Naive B cell (primary cell): ENCODE measurements at places on chromosomes 1 and 21.

GRCh38 chr1:1758059-1758621, 20.1 kb downstream of the NADK start:
- DNase-seq = no peak

DNA sequence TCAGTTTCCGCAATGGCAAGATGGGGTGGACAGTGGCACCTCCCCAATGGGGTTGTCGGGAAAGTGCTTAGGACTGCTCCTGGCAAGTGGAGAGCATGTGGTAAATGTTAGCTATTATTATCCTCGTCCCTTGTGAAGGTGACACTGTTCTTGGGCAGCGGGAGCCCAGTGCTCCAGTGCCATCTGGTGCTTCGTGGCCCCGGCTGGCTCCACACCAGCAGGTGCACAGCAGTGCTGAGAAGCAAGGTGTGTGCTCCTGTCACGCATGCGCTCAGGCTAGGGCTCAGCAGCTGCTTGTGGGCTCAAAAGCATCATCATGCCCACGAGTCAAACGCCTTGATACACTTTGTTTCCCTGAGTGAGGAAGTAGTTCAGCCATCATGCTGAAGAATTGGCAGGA, 24.9 kb upstream of the KCNC4 start:
- no peak for DNase-seq

- DNase-seq = no peak
These were observed 151.7 kb downstream of the SEC16B start for GRCh38 chr1:177817937-177818875.

DNA sequence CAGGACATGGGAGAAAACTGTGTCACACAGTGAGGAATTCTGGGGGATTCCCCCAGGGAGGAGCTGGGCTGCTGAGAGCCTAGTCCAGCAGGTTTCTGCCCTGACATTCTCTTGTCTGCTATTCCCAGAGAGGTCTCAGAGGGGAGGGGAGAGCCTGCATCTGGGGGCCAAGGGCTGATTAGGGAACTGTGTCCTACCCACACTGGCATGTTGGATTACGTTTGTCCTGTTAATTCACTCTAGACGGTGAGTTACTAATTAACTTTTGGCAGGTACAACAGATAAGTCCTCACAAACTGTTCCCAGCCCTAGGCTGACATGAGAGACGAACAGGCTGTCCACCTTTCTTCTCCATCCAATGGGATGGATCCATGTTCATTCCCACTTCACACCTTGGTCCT, 2.6 kb upstream of the SH3BGRL3 start:
- DNase-seq = no peak

GRCh38 chr1:157566484-157567300, 14.4 kb upstream of the FCRL5 start:
- peak; percentile 72 for DNase-seq

- DNase-seq = no peak
These were observed 45.9 kb downstream of the COQ8A start for GRCh38 chr1:226985839-226986463.

GRCh38 chr1:21165646-21166045, 11.1 kb downstream of the EIF4G3 start:
- DNase-seq = peak; percentile 7

GRCh38 chr1:5664081-5664768, 328.0 kb downstream of the NPHP4 start:
- DNase-seq = no peak

GRCh38 chr1:105608713-105609112, 1447.8 kb upstream of the PRMT6 start:
- no peak for DNase-seq

DNA sequence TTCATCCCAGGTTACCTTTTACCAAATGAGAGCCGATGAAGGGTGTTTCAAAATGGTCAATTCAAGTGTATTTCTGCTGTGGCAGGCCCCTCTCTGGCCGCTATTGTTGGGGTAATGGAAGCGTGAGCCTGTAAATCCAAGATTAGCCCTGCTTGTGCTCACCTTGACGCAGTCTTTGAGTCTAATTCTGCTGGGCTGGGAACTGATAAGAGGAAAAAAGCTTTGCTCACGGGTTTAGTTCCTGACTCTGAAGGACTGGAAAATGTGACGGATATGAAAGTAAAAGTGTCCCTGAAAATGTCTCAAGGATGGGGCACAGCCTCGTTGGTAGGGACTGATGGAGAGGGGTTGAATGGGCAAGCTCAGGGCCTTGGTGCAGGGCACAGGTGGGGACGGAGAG, 125.9 kb upstream of the GALNT2 start:
- no peak for DNase-seq

- no peak for DNase-seq
These were observed 2.4 kb downstream of the NTRK1 start for GRCh38 chr1:156862997-156863599.

DNA sequence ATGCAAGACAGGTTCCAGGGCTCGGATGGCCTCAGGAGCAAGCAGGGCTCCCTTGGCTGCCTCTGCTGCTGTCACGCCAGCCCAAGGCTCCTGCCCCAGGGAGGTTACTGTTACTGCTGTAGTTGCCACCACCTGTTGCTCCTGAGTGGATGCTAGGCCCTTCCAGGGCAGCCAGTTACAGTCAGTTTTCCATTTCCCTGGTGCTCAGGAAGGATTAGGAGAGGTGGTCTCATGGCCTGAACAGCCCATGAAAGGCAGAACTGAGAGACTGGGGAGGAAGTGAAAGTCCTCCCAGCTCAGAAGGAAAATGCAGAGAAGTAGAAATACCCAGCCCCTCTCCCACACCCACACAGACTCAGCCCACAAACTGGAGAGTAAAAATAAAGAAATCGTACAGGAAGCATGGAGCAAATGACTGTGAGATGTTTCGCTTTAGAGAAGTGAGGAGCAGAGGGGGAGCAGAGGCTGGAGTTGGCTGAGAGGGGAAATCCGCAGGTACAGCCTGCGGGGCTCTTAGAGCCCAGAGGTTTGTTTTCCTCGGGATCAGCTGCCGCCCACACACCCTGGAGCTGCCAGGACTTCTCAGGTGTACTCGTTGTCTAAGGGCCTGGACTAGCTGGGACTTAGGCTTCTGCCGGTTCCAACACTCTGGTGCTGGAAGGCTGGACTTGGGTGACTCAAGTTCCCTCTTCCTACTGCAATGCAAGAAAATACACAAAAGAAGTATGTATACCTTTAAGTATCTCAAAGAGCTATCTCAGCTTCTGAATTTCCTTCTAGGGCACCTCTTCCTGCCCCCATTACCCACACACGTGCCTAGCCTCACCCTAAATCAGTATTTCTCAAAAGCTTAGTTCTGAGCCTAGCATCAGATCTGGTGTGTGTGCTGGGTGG, 2.3 kb downstream of the IL6R start:
- peak; percentile 67 for DNase-seq

- no peak for DNase-seq
These were observed 23.5 kb upstream of the C1QA start for GRCh38 chr1:22612671-22613571.

DNA sequence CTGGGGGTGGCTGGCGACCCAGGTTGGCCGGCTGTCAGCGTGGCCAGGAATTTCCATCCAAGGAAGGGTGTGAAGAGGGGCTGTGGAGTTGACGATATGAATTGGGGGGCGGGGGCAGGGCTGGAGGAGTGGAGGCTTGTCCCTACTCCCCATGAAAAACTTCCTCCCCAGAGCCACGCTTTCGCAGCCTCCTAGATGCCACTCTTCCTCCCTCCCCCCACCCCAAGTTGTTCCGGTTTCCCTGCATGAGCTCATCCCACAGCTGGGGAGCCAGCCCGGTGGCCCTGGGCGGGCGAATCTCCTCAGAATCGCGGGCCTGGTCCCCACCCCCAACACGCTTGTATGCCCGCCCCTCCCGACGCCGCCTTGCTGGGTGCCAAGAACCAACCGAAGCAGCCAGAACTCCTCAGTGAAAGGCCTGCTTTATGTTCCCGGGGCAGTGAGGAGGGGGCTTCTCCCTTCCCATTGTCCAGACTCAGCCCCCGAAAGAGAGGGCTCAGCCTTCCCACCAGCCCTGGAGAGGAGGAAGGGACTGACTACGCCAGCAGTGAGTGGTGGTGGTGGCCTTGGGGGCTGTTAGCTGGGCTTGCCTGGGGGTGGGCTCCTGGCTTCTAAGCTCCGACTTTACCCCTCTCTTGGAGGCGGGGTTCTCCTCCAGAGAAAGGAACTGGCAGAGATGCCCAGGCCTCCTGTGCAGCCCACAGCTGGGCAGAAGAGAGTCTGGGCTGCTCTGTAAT, 1.8 kb upstream of the CSMD2 start:
- DNase-seq = no peak

GRCh38 chr1:227949954-227950734, 2.4 kb upstream of the WNT9A start:
- DNase-seq = no peak

DNA sequence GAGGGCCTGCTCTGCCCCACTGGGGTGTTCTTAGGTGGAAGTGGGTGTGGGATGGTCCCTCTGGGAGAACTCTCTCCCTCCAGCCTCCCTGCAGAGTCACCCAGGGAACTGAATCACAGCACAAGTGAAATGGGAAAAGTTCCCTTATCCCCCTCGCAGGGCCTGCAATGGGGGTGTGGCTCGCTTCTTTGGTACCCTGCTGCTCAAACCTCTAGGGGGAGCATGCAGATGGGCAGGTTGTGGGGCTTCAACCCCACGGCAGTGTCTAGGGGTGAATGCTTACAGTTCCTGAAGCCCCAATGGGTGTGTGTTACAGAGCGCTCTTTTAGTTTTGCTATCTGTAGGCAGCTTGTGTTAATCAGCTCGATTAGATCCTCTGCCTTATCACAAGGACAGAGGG, 59.0 kb upstream of the TINAGL1 start:
- no peak for DNase-seq

GRCh38 chr1:24981631-24982005, 51.5 kb upstream of the RUNX3 start:
- no peak for DNase-seq

DNA sequence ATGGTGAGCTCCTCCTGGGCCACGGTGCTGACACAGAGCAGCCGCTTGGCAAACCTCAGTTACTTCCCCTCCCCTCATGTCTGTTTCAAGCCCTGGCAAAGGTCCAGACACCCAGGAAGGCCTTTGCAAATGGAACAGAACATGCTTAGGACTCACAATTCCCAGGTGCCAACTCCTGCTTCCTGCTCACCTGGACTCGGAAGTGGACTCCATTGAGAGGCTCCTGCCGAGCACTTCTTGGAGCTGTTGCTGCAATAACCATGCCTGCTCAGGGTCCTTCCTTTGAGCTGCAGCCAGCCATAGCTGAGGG, 10.7 kb downstream of the DCST2 start:
- DNase-seq = no peak

DNA sequence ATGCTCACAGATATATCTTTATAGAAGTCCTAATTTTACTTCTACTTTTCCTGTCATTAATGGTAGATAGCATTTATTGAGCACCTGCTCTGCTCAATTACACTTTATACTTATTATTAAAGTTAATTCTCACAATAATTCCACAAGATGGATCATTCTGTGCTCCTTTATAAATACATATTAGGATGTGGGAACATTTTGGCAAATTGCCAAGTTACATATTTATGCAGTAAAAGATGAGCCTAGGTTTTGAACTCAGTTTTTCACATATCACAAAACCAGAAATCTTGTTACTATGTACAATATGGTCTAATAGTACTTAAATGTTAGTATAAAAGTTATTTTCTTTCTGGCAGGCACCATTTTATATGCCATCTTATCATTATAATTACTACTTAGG, 895.0 kb upstream of the B3GALT2 start:
- no peak for DNase-seq

DNA sequence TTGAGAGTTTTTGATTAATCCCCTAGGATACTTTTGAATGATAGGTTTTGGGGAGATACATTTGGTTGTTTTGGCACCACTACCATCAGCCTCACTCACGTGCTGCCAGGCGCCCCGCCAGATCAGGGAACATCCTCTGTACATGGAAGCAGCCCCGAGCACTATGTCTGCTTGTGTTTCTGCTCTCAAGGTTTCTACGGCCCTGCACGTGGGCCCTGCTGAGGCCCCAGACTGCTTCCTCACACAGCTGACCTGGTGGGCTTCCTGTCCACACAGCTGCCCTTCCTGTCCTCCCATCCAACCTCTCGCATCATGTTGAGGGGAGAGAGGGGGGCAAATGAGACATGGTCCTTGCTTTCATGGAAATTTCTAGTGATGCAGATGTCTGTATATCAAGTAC, 20.0 kb downstream of the ADARB1 start:
- DNase-seq = no peak

DNA sequence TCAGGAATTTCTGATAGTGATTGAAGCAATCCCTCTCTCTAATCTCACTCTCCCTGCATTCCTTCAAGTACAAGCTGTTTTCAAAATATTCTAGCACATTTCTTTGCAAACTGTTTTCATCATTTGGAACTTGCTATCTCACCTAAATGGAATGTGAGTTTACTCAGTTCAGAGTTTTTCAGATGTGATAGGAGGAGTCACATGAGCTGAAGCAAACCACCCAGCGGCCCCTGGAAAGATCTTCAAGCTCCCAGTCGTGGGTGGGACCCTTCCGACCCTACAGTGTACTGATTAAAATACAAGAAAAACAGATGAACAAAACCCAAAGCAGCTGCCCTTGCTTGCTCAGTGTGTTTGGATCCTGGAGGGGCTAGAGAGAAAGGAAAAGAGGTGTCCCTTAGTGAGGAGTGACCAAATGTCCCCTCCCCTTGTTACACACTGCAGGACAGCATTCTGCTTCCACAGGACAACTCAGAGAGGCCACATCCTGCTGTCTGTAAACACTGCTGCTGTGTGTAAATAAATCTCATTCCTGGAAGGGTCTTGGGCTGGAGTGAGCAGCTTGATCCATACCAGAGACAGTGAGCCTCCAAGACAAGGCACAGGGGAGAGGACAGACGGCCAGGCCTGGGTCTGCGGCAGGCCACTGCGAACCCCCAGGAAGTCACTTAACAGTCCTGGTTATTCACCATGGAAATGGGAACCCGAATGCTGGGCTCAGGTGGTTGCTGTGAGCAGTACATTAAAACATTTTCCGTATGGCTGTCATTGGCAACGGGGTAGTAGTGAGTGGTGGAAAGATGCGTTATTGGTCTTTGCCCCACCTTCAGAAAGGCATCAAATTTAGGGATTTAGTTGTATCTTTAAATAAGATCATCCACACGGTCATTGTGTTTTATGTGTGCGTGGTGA, 229.2 kb downstream of the RHOU start:
- no peak for DNase-seq

DNA sequence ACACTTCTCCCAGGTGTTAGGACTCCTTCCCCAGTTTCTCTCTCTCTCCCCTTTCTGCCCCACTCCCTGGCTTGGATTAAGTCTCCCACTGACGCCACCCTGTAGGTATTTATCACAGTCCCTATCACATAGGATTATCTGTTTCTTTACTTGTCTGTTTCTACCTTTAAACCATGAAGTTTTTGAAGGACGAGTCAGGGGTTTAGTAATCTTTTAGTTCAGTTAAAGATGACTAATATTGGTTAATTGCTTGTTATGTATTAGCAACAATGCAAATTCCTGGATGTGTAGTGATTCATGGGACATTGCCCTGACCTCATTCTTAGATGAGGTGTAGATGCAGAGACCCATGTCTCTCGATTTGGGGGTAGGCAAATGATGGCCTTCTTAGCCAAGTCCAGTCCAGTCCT, 6.4 kb downstream of the LAMC1 start:
- no peak for DNase-seq

GRCh38 chr21:35234725-35235124, 185.6 kb upstream of the RUNX1 start:
- peak; percentile 16 for DNase-seq

- DNase-seq = no peak
These were observed 26.2 kb upstream of the PRKACB start for GRCh38 chr1:84117868-84118267.

- DNase-seq = no peak
These were observed 180.0 kb upstream of the HMGB4 start for GRCh38 chr1:33683913-33684312.

GRCh38 chr1:229620876-229621275, 5.0 kb downstream of the TAF5L start:
- DNase-seq = no peak

- DNase-seq = no peak
These were observed 5.0 kb downstream of the PPOX start for GRCh38 chr1:161171191-161171590.
